ENCODE measurements at places on chromosomes 4 and X.

- no peak for DNase-seq
Observed at GRCh38 chrX:150012647-150013381, 74.5 kb upstream of the EOLA2 start.

DNA sequence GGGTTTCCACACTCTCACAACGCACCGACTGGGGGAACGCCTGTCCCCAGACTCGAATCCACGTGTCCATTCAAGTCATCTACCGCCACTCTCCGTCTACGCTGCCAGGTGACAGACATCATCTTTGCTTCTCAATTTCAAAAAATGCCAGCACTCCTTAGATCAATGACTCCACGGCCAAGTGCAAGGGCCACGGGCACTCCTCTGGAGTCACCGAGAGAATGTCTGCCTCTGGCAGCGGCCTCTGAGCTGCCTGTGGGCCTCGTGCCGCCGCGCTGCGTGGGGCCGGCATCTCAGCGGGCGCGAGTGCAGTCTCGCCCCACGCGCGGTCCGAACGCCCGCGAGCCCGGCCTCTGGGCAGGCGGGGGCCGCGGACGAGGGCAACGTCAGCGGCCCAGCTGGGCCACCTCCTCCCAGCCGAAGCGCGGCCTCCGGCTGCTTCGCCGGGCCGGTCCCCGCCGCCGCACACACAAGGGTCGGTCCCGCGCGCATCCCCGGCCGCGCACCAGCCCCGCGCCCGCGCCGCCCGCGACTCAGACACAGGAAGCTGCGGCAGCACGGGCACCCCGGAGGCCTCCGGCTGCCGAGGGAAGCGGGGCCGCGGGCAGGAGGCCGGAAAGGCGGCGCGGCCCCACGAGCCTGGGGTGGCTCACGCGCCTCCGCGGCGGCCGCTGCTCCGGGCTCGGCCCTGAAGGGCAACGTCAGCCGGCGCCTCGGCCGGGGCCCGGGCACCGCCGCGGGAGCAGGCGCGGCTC is 450 bp downstream of the ACSL1 start:
- DNase-seq, result no peak

- DNase-seq, result no peak
Observed at GRCh38 chr4:68123525-68123924, 6.1 kb downstream of the TMPRSS11F start.

DNA sequence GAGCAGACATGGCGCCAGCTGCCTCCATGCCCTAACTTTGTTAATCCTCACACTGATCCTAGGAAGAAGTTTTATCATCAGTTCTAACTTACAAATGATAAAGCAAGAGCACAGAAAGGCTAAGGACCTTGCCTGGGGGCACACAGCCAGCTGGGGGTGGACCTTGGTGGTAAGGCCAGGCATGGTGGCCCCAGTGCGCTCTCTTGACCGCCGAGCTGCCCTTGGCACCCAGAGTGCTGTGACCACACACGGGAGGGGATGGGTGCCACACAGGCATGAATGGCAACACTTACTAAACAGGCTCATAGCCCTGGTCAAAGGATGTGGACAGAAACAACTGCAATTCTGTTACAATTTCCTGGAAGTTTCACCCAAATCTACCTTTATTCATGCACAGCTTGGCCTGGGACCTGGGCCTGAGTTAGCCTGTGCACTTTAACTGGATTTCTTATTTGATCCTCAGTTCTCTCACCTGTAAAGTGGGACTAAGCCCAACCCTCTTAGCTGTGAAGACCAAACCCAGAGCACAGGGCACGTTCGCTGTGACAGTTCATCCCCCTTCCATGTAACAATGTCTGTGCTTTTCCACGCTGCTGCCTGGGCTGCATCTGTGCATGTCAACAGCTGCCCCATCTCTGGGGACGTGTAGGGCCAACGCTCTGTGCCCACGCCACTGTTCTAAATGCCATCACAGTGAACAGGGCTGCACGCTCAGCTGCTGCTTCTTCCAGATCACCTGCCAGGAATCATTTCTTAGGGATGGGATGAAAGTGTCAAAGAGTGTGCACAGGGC is 44.8 kb downstream of the ACOX3 start:
- no peak for DNase-seq

GRCh38 chr4:166839615-166840251 is 394.6 kb downstream of the SPOCK3 start:
- DNase-seq, result no peak

All from esophagus squamous epithelium (tissue), 5 donors.